Stimulated activated CD8-positive, alpha-beta memory T cell treated with anti-CD3 and anti-CD28 coated beads, Interleukin-4, amount 100 ng/mL, for 1 hour (primary cell): ENCODE measurements at places on chromosomes 4 and X.

GRCh38 chr4:146900295-146900694 is 45.4 kb downstream of the TTC29 start:
- no peak for DNase-seq

DNA sequence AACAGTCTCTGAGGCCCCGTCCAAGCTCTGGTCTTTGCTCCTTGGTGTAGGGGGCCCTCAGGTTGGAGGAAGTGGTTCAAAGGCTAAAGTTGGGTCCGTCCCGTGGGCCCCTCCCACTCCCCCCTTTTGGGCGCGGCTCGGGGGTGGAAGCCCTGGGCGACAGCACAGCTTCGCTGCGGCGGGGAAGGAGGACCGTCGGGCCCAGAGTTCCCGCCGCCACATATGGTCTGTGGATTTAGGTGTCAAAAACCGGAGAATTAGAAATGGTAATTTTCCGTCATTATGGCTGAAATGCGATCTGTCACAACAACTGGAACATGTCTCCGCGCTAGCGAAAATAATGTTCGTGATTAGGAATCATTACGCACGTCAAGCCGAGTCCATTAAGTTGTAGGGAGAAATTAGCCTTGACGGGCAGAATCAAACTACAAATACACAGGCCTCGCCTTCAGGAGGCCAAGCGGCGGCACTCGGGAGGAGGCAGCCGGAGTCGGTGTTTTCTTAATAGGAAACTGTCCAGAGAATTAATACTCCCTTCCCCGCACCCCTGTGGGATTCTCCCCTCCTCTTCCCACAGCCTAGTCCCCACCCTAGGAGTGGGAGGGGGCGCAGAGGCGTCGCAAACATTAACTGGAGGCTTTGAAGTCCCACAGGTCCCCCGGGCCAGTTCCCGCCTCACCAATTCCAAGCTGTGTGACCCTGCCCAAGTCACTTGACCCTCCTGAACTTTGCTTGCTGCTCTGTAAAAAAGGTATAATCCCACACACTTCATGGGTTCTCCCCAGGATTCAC is 15.0 kb downstream of the NKX3-2 start:
- no peak for DNase-seq

- no peak for DNase-seq
Observed at GRCh38 chrX:24150898-24151297, 1.4 kb downstream of the ZFX start.

GRCh38 chr4:60897415-60897814 is 302.7 kb upstream of the ADGRL3 start:
- DNase-seq = no peak

- no peak for DNase-seq
Observed at GRCh38 chr4:44145868-44146267, 302.7 kb downstream of the KCTD8 start.

GRCh38 chrX:13719192-13719856 is 15.1 kb downstream of the TRAPPC2 start:
- DNase-seq = no peak

GRCh38 chr4:159778298-159778697 is 675.4 kb downstream of the RAPGEF2 start:
- DNase-seq = no peak

GRCh38 chr4:157775971-157776370 is 396.9 kb downstream of the GASK1B start:
- no peak for DNase-seq
